Esophagus squamous epithelium (tissue), 5 donors: ENCODE measurements at places on chromosomes 7 and 10.

GRCh38 chr7:93779115-93779514 lies 111.4 kb downstream of the TFPI2 start:
- no peaks in the 10 kb centered on the region for H3K36me3 ChIP-seq
- H3K27ac ChIP-seq = no peak overlapping the region
- no peaks in the 10 kb centered on the region for H3K4me1 ChIP-seq
- H3K4me3 ChIP-seq = no peak overlapping the region
- DNase-seq = no peak

DNA sequence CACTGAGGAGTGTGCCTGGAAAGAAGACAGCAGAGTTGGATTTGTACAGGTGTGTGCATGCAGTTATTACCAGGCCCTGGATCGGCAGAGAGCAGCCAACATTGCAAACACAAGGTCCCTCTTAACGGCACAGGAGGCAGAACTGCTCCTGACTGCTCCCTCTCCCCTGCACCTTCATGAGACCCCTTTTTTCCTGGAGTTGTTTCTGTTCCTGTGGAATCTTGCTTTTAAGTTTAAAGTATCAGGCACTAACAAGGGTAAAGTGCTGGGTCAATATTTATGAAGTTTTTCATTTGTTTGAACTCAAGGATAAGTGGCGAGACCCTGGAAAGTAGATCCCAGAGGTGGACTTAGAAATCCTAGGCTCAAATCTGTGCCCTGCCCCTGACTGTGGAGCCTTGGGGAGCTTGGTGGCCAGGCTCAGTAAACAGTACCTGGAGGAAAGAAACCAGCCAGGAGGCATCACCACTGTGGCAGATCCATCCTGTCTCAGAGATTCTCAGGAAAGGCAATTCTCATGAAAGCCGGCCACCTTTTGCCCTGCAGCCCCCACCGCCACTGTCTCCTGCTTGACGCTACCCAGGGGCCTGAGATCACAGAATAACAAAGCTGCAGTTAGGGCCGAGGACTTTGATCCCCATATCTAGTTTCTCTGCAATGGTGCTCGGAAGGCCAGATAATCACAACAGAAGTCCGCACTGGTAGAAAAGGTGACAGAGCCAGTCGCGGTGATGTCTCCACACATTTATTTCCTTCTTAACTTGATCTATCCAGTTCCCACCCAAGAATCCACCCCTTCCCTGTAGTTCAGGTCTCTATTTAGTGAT lies 36.7 kb downstream of the DDC start:
- no peaks in the 10 kb centered on the region for H3K36me3 ChIP-seq
- H3K4me3 ChIP-seq = no peak overlapping the region
- H3K27me3 ChIP-seq = no peaks in the 10 kb centered on the region
- peaks cover 3% of the 10 kb centered on the region for H3K4me1 ChIP-seq
- no peak for DNase-seq
- H3K27ac ChIP-seq = no peak overlapping the region

GRCh38 chr10:121312587-121312986 lies 285.7 kb downstream of the FGFR2 start:
- H3K27ac ChIP-seq = peak overlapping the region; percentile 30
- H3K36me3 ChIP-seq = no peaks in the 10 kb centered on the region
- H3K27me3 ChIP-seq = no peaks in the 10 kb centered on the region
- no peak overlapping the region for H3K4me3 ChIP-seq
- DNase-seq = no peak

- no peak for DNase-seq
- no peak overlapping the region for H3K4me3 ChIP-seq
- H3K4me1 ChIP-seq = peaks cover 14% of the 10 kb centered on the region
- H3K27me3 ChIP-seq = no peaks in the 10 kb centered on the region
- no peak overlapping the region for H3K27ac ChIP-seq
- H3K36me3 ChIP-seq = no peaks in the 10 kb centered on the region
These were observed 101.3 kb downstream of the COL28A1 start for GRCh38 chr7:7434329-7434728.

- H3K36me3 ChIP-seq = no peaks in the 10 kb centered on the region
- peaks cover 23% of the 10 kb centered on the region for H3K4me1 ChIP-seq
- no peak overlapping the region for H3K27ac ChIP-seq
- peak overlapping the region; percentile 82 for H3K4me3 ChIP-seq
- DNase-seq = no peak
These were observed 715 bp upstream of the PANK1 start for GRCh38 chr10:89645742-89646172.

DNA sequence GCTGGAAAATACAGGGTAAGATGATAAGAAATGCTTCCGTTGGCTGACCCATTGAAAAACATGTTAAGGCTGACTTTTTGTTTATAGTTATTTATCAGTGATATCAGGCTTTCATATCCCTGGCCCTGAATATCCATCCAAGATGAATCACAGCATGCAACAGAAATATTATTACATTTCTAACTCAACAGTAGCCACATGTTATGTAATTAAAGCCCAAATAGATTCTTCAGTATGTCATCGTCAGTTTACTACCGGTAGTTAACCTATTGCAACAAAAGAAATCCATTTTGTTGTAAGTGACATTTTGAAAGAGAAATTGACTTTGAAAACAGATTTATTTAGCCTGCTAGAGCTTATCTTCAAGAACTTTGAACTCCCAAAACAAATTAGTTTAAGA lies 354.1 kb upstream of the CELF2 start:
- H3K27me3 ChIP-seq = no peaks in the 10 kb centered on the region
- peak overlapping the region; percentile 31 for H3K27ac ChIP-seq
- H3K4me3 ChIP-seq = no peak overlapping the region
- no peaks in the 10 kb centered on the region for H3K4me1 ChIP-seq

DNA sequence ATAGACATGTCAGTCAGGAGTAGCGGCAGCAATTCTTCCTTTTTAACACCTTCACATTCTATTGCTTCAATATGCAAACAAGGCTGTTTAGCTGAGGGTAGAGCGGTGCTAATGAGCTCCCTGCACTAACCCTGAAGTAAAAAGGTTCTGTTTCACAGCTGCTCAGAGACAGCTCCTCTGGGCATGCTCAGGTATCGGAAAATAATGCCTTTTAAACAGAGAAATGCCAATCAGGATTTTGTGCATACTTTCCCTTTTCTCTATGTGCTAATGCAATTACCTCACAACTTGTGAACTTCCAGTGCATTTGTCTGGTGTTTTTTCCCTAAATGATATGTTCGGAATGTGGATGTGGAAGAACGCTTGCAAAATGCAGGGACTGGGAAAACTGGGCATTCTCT lies 307.7 kb upstream of the FZD8 start:
- no peak for DNase-seq
- no peak overlapping the region for H3K4me3 ChIP-seq
- no peaks in the 10 kb centered on the region for H3K36me3 ChIP-seq
- H3K27me3 ChIP-seq = no peaks in the 10 kb centered on the region

DNA sequence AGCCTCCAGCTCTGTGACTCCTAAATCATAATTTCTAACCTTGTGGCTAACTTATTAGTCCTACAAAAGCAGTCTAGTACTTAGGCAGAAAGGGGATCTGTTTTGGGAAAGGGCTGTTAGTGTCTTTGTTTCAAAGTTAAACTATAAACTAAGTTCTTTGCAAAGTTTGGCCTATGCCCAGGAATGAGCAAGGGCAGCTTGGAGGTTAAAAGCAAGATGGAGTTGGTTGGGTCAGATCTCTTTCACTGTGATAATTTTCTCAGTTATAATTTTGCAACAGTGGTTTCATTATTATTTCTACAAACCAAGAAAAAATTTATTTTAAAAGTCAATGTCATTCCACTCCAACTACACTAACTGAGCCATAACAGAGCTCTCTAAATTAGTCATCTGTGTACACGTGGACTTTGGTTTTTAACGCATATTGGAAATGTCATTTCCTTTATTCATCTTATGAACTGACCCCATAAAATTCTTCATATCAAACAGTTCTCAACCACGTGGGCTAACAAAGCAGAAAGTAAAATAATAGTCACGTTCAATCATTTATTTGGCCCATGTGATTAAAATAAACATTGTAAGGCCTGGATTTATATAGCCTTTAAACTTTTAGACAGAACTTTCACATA lies 143.2 kb upstream of the C7orf33 start:
- H3K4me1 ChIP-seq = no peaks in the 10 kb centered on the region
- H3K4me3 ChIP-seq = no peak overlapping the region
- DNase-seq = no peak
